Hematopoietic multipotent progenitor cell treated with erythropoietin and hydrocortisone succinate and interleukin-3 and kit ligand, for 4 days (in vitro differentiated cells): ENCODE measurements at places on chromosomes 7 and 10.

- no peak for DNase-seq
Measured at GRCh38 chr10:122992031-122992585, 11.9 kb downstream of the PSTK start.

- no peak for DNase-seq
Measured at GRCh38 chr7:34652809-34653208, 5.2 kb upstream of the NPSR1 start.

GRCh38 chr10:124236816-124237215, 143.4 kb upstream of the CHST15 start:
- no peak for DNase-seq

- DNase-seq: no peak
Measured at GRCh38 chr7:130141884-130142653, 63.1 kb downstream of the TMEM209 start.

- DNase-seq: no peak
Measured at GRCh38 chr7:145797507-145797906, 319.1 kb upstream of the CNTNAP2 start.

GRCh38 chr7:120064565-120064964, 208.4 kb upstream of the KCND2 start:
- no peak for DNase-seq

DNA sequence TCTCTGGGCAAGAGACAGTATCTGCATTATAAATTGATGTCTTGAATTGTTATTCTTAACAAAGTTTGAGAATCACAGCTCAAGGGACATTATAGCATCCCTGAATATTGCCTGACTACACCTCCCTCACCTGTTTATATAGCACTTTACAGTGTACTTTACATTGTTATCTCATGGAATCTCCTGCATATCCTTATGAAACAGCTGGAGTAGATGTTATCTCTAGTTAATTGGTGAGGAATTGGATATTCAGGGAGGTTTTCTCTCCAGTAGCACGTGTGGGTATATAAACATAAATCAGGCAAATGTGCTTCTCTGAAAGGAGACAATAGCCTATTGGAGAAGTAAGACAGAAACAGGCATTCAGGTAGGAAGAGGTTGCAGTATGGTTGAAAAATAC, 117.2 kb downstream of the SRI start:
- no peak for DNase-seq

GRCh38 chr7:121352323-121352722, 23.5 kb downstream of the WNT16 start:
- no peak for DNase-seq

GRCh38 chr10:30858499-30858898, 173.2 kb downstream of the ZNF438 start:
- no peak for DNase-seq

DNA sequence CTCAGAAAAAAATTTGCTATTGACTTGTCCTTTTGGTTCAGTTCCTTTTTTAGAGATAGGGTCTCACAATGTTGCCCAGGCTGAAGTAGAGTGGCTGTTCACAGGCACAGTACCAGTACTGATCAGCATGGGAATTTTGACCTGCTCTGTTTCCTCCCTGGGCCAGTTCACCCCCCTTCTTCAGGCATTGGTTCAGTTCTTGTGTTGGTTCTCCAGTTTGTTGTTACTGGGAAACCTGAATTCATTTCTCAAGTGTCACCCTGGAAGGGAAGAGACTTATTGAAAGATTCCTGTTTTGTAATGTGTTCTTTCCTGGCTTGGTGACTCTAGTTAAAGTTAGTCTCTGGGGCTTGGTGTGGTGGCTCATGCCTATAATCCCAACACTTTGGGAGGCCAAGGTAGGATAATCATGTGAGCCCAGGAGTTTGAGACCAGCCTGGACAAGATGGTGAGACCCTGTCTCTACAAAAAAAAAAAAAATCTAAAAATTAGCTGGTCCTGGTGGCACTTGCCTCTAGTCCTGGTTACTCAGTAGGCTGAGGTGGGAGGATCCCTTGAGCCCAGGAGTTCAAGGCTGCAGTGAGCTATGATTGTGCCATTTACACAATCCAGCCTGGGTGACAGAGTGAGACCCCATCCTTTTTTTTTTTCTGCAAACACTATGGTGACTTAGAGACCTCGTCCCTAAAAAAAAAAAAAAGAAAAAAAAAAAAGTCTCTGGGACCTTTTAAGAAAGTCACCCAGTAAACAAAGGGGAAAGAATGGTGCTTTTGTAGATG, 52.7 kb downstream of the CNNM2 start:
- DNase-seq: no peak

- DNase-seq: no peak
Measured at GRCh38 chr7:117590191-117590590, 110.4 kb downstream of the CFTR start.

DNA sequence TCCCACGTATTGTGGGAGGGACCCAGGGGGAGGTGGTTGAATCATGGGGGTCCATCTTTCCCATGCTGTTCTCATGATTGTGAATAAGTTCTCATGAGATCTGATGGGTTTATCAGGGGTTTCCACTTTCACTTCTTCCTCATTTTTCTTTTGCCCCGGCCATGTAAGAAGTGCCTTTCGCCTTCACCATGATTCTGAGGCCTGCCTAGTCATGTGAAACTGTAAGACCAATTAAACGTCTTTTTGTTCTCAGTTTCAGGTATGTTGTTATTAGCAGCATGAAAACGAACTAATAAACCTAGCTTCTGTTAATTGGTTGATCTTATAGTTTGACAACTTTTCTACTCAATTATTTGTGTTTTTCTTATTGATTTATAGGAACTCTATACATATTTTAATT, 206.3 kb downstream of the NXPH1 start:
- no peak for DNase-seq

DNA sequence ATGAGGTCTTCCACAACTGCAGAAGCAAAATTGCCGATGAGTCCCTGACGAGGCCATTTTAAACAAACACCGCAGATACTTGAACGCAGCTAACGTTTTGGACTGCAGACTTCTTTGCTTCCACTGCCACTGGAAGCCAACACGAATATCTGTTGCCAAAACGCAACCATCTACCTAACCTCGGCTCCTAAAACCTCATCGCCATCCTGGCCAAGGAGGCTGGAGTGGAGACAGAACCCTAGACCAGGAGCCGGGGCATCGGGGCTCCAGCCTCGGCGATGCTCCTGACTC, 493 bp downstream of the WDR91 start:
- DNase-seq: peak; percentile 53
